Activated CD4-positive, alpha-beta memory T cell treated with anti-CD3 and anti-CD28 coated beads, Interleukin-2, amount 10 ng/mL, durations not matched to agents 7 days and 5 days (primary cell): ENCODE measurements at places on chromosomes 12 and 14. TPM values are rescaled to one million over a fixed set of nuclear protein-coding genes. Genes with fewer than 3 reads are reported as not detected.

GRCh38 chr14:78904094-78904493 lies 733.9 kb downstream of the NRXN3 start:
- no peak for DNase-seq

GRCh38 chr14:98916476-98916875 lies 355.5 kb downstream of the BCL11B start:
- no peak for DNase-seq

DNA sequence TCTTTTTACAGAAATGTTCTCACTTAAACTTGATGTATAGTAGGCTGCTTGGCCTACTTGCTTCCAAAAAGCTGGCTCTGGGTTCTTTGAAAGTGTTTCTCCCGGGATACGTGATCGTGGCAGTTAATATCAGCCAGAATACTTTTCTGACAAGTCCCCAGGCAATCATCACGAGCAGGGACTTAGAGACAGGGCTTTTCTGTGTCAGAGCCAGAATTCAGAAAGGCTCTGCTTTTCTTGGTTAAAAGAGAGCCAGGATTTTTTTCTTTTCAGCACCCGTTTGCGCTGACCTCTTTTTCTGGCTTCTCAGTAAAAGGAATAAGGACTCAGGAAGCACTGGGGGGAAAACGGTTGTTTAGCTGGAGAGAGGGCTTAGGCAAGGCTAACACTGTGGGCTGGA lies 57.8 kb upstream of the ARHGAP5 start:
- DNase-seq: no peak

DNA sequence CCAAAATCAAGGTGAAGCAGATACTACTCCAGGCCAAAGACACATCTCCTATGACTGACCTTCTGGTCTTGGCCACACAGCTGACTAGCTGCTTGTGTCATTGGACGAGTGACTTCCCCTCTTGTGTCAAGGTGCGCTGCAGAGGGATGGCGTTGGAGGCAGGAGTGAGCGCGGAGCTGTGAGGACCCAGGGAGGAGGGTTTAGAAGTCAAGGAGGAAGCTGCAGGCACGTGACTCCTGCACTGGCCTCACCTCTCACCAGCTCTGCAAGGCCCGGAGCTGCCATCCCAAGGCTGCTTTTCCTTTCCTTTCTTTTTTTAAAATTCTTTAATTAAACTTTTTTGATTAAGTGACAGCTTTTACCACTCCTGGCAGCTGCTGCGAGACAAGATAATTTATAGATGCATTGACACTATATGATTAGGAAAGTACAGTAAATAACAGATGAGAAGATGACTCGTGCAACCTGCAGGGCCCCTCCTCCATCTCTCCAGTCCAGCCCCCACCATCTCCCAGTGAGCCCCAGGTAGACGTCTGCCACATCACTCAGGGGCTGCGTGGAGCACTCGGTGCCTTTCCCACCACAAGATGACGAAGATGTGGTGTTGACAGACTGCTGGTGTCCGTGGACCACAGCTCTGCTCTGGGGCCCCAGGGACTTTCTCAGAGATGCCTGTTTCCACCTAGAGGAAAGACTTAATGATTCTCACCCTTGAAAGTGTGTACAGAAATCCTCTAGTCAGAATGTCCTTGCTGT lies 350.6 kb downstream of the CACNA1C start:
- no peak for DNase-seq

DNA sequence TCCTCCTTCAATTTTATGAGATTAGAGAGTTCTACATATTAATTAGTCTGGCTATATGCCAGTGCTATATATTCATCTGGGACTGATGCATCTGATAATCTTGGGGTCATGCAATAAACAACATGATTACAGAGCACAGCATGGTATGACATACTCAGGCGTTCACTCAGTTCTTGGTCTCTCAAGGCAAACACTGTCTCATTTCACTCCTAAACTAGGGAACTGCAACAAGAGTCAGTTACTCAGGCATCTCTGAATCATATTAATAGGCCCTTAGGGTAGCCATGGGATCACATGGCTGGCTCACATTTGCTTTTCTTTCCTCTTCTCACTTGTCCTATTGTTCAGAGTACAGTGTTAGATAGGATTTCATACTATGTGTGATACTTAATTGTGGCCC lies 91.8 kb upstream of the TMEM260 start:
- no peak for DNase-seq

GRCh38 chr12:30420561-30420960 lies 275.1 kb downstream of the IPO8 start:
- DNase-seq: no peak

- DNase-seq: no peak
These were observed 114.9 kb downstream of the KIF26A start for GRCh38 chr14:104253223-104253822.

DNA sequence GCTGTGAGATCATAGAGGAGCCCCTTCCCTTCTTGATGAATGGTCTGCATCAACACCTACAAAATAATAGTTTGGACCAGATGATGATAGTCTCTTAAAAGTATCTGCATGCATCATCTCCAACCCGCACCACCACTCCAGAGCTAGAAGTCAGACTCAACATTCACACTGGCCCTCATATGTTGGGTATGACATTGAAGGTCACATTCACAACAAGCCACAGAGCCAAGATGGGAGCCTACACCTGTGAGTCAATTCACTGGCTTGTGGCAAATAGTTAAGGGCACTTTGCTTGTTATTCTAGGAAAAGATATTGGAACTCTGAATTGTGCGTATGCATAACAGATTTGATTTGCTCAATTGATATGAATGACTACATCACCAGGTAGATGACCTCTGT lies 1197.9 kb downstream of the VRK1 start:
- DNase-seq: no peak

GRCh38 chr12:89016970-89017778 lies 335.1 kb downstream of the DUSP6 start:
- DNase-seq: peak; percentile 43

- DNase-seq: no peak
These were observed 447.5 kb downstream of the PCNX1 start for GRCh38 chr14:71354801-71355200.

DNA sequence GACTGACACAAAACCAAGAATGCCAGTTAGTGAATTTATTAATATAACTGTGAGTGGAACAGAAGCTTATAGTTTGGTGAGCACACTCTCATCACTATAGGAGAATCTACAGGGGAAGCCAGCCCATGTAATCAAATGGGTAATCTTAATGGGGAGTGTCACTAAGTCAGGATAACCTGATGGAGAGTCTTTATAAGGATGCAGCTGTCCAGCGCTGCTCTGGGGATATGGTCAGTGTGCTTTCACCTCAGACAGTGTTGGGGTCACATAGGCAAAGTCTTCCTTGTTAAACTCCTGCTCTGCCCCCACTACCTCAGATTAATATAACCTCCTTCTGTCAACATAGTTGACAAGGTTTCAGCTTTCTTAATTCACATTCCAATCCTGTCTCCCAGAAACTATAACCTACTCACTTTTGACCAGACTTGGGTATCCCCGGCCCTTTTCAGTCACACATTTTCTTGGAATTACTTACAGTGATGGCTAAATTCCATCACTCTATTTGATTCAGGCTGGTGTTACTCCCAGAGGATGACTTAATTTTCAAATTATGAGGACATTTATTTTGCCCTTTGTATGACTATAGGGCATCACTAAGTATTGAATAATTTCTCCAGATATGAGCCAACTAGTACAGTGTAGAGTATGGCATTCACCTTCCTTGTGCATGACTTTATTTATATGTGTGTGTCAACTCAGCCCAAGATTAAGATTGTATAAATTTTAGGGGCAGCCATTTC lies 13.2 kb downstream of the STK38L start:
- DNase-seq: no peak

DNA sequence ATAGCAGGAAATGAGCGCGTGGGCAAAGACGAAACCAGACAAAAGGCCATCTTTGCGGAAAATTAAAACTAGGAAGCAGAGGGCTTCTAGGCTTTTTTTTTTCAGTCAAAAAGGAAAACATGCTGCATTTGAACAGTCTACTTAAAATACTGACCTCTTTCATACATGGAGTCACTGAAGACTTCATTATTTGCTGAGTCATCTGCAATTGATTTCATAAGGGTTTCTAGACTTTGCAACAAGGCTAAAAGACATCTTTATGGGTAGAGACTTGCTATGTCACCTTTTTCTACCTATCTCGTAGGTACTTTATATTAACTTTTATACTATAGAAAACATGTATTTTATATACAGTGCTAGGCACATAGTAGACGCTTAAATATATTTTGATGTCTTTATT lies 238.4 kb downstream of the TMEM132D start:
- DNase-seq: no peak

DNA sequence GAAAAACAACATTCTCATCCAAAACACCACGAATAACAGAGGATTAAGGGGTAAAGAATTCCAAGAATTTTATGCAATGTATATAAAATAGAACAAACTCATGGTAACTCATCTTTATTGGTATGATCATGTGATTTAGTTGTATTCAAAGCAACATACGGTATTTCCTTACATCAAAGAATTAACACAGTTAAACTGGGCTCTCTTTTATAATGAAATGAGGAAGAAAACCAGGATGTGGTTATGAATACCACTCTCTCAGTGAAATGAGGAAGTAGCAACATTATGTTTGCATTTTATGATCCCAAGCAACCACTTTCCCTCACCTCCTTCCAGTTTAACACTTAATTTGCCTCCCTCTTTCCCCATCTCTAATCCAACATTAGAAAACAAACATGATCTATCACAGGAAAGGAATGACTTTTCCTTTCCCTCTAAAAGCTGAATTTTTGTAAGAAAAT lies 22.9 kb downstream of the SPTLC2 start:
- DNase-seq: no peak

GRCh38 chr14:54761835-54762234 lies 140.8 kb downstream of the GCH1 start:
- DNase-seq: no peak

GRCh38 chr12:132243596-132244310 lies 85.6 kb downstream of the GALNT9 start:
- no peak for DNase-seq

- DNase-seq: no peak
These were observed 1.2 kb downstream of the TCTN1 start for GRCh38 chr12:110615171-110615570.

DNA sequence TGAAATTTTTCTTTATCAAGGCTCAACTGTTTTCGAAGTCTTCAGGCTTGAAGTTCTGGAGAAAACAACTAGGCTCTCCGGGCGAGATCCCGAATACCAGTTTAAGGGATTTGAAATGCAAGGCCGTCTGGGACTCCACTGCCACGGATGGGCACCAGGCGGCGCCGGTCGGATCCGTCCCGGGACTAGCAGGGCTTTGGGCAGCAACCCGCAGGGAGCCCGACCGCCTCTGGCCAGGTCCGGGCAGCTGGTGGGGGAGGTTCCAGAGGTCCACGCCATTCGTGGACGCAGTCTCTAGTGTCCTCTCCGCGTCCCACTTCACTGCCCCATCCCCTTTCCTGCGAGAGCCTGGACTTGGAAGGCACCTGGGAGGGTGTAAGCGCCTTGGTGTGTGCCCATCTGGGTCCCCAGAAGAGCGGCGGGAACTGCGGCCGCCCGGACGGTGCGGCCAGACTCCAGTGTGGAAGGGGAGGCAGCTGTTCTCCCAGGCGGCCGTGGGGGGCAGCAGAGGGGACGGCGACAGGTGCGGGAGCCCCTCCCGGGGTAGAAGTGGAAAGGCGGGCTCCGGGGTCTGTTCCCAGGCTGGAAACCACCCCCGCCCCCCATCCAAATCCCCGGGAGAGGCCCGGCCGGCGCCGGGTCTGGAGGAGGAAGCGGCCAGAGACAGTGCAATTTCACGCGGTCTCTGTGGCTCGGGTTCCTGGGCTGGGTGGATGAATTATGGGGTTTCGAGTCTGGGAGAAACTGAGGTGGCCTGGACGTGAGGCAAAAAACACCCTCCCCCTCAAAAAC lies 838 bp upstream of the ERBB3 start:
- peak; percentile 65 for DNase-seq

DNA sequence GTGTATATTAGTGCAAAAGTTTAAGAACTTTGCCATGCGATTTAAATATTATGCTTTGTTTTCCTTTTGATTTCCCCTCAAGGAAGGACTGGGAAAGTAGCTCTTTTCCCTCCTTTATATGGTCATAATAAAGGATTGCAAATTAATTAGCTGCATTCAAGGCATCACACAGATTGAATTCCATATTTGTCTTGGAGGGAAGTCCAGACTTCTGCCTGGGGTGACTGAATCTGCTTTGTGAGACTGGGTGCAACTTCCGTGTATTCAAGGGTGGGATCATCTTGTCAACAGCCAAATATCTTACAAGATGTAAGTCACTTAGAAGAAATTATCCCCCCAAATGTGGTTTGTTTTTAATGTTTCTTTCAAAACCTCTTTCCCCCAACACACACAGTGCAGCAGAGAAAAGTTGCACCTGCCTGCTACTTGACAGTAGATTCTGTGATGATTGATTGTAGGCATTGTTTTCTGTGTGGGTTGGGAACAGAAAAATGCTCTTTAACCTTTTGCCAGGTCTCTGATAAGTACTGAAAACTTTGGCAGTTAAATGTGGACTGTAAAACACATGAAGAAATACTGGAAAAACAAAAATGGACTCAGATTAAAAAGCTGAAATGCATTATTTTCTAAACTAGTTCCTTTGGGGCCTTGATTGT lies 28.4 kb downstream of the STK38L start:
- DNase-seq: no peak

The ANP32D gene
- total RNA-seq: not detected

The AMIGO2 gene
- total RNA-seq: 7.1 TPM

The FGF6 gene
- not detected for total RNA-seq

The SERPINA4 gene
- total RNA-seq: not detected

The CLEC1B gene
- total RNA-seq: not detected

The RTL1 gene
- not detected for total RNA-seq

The CTSG gene
- 0.93 TPM for total RNA-seq

The FAR2 gene
- total RNA-seq: 19.9 TPM

The E2F7 gene
- total RNA-seq: 14.2 TPM
